Activated T-cell treated with anti-CD3 and anti-CD28 coated beads for 4 hours (primary cell): ENCODE measurements at places on chromosomes 5 and 9.

DNA sequence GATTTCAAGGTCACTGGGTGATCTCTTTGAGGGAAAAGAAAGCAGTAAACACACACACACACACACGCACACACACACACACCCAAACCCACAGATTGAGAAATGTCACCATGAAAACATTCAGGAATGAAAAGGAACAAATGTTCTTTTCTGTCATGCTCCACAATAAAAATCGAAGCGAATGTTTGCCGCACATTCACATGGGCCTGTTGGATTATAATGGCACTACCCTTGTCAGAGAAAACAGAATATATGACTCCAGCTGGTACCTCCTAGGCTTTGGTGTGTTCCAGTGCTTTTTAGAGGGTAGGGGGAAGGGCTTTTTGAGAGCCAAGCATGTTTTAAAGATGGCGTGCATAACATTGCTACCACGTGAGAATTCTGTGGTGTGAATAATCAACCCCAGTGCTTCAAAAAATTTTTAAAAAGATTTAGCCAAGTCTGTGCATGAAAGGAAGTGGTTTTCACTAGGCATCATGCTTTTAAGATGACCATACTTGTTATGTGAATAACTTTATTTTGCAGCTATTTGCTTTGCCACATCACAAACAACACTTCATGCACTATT lies 120.8 kb upstream of the ZNF608 start:
- no peak for DNase-seq

GRCh38 chr9:81529556-81530193 lies 159.7 kb downstream of the TLE1 start:
- DNase-seq: no peak

DNA sequence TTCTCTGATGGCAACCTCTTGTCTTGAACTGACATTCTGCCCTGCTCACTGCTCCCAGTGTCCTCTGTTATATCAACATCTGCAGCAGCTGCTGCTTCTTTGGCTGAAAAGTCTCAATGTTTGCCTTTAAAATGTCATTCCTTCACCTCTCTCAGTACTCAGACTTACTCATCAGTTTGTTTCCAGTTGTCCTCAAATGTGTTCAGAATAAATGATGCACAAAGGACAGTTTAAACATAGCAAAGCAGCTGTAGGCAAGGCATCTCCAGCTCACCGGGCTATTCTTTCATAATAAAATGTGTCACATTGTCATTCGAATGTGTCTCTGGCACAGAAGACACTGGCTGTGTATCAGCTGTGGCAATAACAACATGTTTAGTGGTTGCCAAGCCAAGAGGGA lies 590.9 kb upstream of the ZNF608 start:
- DNase-seq: no peak

DNA sequence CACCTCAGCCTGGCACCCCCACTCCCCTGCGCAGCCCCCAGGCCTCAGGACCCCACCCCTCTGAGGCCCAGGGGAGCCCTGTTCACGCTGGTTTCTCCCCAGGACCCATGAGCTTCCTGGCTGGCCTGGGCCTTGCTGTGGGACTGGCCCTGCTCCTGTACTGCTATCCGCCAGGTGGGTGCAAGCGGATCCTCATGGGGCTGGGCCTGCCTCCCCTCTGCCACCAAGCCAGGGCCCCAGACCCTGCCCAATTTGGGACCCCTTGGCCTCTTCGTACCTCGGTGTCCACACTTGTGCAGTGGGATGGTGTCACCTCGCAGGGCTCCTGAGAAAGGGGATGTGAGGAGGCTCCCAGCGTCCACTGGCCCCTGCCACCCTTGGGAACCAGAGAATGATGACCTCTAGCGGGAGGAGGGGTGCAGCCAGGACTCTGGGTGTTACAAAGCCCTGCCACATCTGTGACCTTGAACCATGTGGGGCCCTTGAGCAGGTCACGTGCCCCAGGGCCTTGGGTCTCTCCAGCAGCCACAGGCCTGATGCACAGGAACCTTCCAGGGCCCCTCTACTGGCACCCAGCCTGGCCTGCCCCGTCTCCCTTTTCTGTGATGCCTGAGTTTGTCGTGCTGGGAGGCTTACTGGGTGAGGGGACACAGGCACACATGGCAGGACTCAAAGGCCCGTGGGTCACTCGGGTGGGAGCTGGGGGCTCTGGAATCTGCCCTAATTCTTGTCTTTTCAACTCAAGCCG lies 16.3 kb downstream of the CARD19 start:
- no peak for DNase-seq

DNA sequence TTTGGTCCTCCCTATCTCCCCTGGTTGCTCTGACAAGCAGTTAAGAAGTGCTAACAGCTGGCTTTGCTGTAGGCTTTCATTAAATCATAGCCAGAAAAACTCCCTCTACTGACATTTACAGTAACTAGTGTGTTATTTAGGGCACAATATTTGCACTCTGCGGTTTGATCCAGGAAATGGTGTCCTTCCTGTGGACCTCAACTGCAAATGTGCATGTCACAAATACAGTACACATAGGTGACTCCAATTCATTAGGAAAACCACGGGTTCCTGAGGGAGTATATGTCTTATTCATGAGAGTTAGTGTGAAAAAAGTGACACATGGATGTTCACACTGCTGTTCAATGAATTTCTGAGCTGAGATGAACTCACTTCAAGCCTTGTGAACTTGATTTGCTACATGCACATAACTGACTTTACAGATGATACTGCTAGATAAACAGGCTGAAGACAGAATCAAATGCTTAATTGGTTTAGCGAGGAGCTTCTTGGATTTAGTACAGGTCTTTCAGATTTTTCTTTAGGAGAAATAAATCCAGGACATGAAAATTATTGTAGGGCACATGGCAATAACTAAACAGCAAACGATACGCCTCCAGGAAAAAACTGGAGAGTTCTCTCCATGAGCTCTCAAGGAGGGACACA lies 281.5 kb downstream of the EFNA5 start:
- DNase-seq: no peak

GRCh38 chr5:79436821-79437220 lies 77.1 kb downstream of the HOMER1 start:
- no peak for DNase-seq

- DNase-seq: no peak
Measured at GRCh38 chr5:146698651-146699050, 179.9 kb downstream of the PPP2R2B start.

- DNase-seq: no peak
Measured at GRCh38 chr9:78863531-78863930, 566.6 kb downstream of the PSAT1 start.

DNA sequence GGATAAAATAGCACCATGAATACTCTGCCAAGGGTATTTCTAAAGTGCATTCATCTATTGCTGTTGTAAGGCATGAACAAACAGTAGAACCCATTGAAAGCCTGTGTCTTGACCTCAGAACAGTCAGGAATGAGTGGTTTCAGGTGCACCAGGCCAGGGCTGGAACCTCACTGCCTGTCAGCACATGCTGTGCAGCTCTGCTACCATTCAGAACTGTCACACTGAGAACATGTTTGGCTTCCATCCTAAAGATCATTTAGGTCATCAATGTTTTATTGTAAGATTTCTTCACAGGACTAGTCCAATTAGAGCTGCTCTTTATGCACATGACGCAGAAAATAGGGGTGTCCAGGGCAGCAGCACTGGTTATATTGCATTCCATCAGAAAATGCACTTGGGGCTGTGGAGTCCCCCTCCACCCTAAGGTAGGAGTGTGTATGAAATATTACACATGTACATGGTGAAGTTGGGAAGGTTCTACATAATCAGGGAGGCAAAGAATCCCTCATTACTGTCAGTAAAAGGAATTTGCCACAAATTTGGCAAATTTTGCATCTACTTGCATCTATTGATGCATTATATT lies 408.0 kb downstream of the CTNND2 start:
- DNase-seq: no peak

GRCh38 chr5:172133359-172134029 lies 54.5 kb downstream of the STK10 start:
- peak; percentile 24 for DNase-seq

DNA sequence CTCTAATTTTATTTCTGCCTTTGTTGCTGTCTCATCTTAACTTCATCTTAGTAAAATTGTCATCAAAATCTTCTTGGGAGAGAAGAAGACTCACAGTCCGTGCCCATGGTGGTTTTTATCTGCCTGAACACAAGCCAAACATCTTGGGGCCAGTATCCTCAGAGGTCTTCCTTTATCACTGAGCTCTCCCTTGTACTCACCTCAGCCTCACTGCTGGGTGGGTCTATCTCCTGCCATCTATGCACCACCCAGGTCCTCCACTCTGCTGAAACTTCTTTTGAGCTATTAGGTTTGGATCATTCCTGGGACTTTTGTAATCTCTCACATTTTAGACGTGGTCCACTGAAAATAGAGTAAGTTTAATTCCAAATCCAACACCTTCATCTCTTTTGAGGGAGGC lies 116.3 kb upstream of the EPB41L4A start:
- no peak for DNase-seq

- DNase-seq: no peak
Measured at GRCh38 chr5:126963822-126964375, 66.5 kb downstream of the MARCHF3 start.

DNA sequence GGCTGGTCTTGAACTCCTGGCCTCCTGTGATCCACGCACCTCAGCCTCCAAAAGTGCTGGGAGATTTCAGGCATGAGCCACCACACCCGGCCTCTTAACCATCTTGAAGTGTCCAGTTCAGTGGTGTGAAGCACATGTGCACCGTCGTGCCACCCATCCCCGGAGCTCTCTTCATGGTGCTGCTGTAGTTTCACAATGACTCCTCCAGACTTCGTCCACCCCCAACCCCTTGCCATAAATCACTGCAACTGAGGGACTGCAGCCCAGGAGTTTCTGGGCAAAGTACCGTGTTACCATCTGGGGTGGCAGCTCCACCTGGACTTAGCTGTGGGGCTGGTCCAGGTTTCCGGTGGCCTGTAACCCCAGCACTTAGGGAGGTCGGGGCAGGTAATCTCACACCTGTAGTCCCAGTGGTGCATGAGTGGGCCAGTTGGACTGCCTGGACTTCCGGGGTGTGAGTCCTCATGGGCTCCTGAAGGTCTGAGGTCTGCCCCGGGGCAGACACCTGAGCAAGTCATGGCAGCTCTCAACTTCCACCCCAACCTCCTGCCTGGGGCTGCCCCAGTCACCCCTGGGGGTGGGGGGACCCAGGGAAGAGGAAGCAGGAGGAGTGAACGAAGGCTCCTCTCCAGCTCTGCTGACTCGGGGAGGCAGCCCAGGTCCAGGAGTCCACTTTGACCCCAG lies 6.6 kb upstream of the N4BP3 start:
- DNase-seq: no peak

GRCh38 chr9:93594041-93594756 lies 17.8 kb downstream of the PHF2 start:
- no peak for DNase-seq

DNA sequence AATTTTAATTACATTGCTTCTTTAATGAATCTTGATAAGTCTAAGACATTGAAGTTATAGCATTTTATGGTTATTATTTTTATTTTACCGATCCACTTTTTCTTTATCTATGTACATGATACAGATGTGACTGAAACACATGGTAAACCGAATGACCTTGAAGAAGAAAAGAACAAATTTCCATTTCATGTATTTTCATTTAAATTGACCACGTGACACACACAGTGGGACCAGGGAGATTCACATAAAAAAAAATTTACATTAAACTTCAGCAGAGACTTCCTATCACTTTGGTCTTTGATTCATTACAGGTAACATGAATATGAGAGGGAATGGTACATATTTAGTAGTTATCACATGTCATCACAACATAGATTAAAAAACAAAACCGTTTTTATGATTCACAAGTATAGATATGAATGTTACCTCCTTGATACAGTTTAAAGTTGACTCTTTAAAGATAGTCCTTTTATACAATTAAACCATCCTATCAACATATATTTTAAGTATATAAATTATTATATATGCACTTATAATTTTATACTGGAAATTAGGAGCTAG lies 133.1 kb downstream of the ZCCHC7 start:
- no peak for DNase-seq
